ENCODE measurements at places on chromosomes 13 and 19.

- DNase-seq, result no peak
Measured at GRCh38 chr13:102323012-102323411, 78.8 kb downstream of the FGF14 start.

- no peak for DNase-seq
Measured at GRCh38 chr13:103976371-103976770, 910.2 kb upstream of the SLC10A2 start.

DNA sequence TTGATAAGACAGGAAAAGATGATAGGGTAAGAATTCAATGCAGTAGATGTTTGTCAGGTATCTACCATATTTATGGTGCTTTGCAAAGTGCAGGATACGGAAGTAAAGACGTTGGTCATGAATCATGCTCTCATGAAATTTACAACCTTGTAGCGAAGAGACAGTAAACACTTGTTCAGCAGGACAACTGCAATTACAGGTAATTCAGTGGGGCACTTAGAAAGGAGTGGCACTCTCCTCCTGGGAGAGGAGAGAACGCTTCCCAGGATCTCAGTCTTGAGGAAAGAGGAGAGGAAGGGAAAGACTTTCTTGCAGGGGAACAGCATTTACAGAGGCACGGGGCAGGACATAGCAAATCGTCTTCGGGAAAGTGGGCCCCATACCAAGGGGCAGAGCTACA is 46.4 kb downstream of the SOX1 start:
- DNase-seq, result peak; percentile 70

GRCh38 chr19:11330127-11330526 is 9.3 kb downstream of the RAB3D start:
- DNase-seq, result no peak

DNA sequence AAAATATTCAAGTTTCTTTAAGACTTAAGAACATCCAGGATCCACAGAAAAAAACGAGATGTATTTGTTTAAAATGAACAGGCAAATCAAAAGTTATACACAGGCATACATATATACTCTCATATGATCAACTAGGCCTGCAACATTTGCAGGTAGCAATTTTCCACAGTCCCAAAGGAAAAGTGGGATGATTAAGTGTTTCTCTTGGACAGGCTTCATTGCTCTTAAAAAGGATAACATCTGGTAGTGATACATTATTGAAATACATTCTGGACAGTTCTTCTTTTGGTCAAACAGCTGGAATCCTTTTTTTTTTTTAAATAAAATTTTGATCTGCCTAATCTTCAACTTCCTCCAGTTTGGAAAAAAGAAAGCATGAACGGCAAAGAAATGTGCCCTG is 114.8 kb upstream of the TDRD3 start:
- DNase-seq, result peak; percentile 70
